ENCODE measurements at places on chromosomes 11 and 22.

- DNase-seq, result peak; percentile 30
Measured at GRCh38 chr11:70397336-70397982, 870 bp upstream of the CTTN start.

GRCh38 chr11:100687054-100687629 is at the start of gene ARHGAP42:
Gene ARHGAP42, plus strand, starts transcription at chr11:100687288. Its CDS starts 391 bp downstream, at chr11:100687679.
- DNase-seq, result peak; percentile 48

DNA sequence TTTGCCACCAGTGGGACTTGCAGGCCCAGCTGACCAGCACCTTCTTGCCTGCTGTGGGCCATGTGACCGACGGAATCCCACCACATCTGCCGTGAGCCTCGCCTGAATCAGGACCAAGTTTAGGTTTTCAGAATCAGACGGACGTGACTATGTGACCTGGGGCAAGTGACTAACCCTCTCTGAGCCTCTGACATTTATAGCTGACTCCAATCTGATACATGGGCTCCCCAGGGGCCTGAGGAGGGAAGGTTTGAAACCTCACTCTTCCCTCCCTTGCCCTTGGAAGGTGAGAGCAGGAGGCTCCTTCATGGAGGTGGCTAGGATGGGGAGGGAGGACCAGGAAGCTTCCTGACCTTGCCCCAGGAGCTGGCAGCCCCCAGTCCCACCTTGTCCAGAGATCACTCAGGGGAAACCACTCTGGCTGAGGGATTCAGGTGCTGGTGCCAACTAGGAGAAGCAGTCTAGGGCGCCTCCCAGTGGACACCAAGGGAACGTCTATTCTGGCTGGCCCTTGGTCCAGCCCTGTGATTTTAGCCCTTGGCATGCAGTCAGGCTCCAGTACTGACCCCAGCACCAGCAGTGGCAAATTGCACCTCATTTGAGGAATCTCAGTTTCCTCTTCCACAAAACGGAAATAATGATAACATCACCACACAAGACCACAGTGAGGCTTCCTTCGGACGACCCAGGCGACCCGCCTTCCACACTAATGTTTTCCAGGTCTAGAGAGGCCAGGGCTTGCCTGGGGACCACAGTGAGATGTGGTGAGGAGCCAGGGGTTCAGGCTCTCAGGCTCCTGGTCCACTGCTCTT is 47.2 kb upstream of the SYT7 start:
- DNase-seq, result peak; percentile 73

DNA sequence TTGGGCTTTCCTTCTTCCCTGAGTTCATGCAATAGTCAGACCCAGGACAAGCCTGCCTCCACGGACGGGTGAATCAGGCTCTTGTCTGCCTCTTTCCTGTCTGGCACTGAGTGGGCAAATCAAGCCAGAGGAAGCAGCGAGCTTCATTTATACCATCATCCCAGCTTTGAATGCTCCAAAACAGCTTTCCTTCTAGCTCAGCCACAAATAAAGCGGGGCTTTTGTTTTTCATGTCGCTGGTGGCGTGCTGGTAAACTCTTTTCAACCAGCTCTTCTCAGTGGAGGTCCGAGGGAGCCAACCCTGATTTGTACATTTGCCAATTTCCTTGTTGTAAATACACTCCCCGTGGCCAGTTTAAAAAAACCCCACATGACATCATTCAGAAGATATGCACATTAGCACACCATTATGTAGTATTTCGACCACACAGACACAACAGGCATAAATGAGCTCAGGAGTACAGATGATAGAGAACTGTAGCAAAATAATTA is 8.6 kb downstream of the C11orf91 start:
- DNase-seq, result peak; percentile 98

- DNase-seq, result no peak
Measured at GRCh38 chr11:73598719-73599379, 937 bp upstream of the FAM168A start.

DNA sequence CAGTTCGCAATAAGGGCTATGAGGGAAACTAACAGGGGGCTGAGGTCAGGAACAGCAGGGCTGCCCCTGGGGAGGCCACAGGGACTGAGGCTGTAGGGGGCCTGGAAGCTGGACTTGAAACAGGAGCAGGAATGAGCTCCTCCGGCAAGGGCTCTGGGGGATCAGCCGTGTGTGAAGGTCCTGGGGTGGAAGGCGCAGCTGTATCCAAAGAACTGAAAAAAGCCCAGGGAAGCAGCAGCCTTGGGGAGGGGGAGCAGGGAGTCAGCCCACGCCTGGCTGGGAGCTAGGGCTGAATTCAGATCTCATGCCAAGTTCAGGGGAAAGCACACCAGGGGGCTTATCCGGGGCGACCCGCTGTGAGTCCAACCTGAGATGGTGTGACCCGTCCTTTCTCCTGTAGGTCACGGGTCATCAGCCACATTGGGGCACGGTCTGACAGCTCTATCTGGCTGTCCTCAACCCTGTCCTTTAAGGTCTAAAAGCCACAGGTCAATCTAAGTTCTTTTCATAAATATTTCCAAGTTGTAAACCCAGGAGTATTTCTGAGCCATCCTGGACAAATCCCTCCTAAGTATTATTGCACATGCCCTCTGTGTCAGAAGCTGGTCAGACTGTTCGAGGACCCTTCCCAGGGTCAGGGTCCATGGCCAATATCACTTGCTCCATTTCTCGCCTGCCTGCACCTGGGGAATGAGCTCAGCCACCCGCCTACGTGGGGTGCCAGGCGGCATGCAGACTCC is 18.0 kb downstream of the TP53AIP1 start:
- DNase-seq, result no peak

- DNase-seq, result no peak
Measured at GRCh38 chr11:8829556-8829955, 81.4 kb upstream of the AKIP1 start.

GRCh38 chr11:85483861-85484260 is 143.3 kb downstream of the DLG2 start:
- DNase-seq, result peak; percentile 27

- DNase-seq, result no peak
Measured at GRCh38 chr11:115707180-115707905, 203.1 kb upstream of the CADM1 start.

DNA sequence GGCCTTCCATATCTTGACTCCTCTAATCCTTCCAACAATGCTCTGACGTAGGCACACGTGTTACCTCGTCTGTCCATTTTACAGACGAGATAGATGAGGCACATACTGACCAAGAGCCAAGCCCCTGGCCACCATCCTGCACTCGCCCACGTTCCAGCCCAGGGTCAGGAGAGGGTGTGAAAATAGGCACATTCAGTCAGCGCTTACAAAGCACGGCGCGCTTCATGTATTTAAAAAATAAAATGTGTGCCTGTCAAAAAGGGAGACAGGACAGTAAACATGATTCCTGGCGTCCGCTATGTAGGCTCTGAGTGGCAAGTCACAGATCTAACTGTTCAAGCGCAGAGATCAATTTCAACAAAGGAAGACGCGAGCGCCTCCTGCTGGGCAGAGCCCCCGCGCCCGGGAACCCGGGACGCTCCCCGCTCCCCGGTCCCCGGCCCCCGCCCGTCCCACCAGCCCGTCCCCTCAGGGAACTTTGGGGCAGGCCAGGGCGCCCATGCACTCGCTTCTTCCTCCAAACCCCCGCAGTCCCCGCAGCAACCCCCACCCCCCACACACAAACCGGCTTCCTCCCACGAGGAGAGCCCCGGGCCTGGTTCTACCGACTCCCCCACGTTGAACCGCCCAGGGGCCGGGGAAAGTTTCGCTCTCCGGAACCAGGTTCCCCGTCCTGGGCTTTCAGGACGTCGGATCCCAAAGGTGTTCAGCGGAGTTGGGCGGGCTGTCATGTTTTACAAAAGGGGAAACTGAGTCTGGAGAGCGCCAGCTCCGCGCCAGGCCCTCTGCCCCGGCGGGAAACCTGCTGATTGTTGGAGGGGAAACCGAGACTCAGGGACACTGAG is 10.4 kb upstream of the C1QTNF6 start:
- peak; percentile 58 for DNase-seq

DNA sequence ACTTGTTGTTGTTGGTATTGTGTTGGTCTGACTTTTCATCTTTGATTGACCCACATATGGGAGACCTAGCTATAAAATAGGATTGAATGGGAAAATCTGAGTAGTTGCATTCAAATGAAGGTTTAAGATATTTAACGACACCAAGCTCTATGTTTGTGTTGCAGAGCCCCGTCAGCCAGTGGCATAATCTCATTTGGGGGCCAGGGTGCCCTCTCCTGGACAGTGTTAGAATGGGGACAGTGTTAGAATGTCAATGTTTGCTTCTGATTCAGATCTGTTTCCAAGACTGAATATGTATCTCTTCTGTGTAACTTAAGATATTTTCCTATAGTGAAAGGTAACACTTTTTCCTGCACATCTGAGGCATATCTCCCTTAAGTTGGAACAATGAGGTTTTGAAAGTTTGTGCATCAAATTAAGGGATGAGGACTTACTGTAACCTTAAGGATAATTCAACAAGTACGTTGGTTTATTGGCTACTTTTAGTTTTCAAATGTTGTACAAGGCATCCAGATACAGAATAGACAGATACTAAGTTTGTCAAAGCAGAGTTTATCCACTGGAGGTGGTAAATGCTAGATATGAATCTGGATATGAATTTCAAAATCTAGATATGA is 5.3 kb upstream of the OR52M1 start:
- peak; percentile 29 for DNase-seq

DNA sequence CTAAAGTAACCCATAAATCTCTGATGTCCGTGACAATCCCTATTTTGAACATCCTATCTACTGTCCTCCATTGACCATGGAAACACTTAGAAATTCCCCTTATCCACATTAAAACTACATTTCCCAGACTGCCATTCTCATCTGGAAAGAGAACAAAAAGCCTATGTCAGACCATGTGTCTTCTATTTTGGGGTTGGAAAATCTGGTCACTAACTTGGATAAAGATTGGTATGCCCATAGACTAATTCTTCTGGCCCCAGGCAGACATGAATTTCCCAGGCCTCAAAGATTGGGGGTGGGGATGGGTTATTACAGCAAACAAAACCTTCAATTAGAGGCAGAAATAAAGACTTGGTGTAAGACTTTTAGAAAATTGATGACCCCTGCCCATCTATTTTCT is 30.9 kb upstream of the CREB3L1 start:
- peak; percentile 47 for DNase-seq

- no peak for DNase-seq
Measured at GRCh38 chr22:38951734-38952133, 5.7 kb upstream of the APOBEC3A start.

DNA sequence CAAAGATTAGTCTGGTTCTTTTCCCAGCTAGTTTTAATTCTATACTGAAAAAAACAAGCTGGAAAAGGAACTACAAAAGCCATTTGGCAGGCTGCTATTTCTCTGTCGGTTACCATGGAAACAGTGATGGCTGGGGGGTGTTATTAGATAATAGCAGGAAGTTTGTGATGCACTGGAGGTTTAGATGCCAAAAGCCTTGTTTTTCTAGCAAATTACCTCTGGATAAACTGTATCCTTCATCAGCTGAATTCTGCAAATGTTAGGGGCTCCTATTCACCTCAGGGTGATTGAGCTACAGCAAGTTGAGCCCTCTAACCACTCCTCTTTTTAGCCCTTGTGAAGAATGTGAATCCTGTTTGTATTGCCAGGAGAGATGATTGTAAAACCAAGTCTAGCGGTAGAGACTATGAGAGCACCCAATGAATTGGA is 25.2 kb downstream of the ALKBH3 start:
- peak; percentile 17 for DNase-seq

DNA sequence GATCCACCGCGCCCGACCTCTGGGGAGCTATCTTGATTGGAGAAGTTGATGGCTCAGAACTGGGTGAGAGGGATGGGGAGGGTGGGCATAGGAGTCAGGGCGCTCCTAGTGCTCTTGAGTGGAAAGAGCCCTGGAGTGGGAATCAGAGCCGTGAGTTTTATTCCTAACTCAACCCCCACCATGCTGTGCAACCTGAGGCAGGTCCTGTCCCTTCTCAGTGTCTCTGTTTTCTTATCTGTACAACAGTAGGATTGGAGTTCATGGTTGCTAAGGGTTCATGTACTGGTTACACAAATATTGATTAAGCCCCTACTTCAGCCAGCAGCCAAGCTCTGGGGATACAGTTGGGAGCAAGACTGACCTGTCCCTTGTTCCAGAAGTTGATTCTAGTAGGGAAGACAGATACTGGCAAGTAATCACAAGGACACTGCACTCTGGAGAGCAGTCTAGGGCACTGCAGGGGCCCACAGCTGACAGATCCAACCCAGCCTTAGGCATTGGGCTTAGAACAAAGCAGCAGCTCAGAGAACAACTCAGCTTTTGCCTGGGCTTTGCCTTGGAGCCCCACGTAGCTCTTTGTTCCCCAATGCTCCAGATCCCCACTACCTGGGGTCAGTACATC is 12.4 kb upstream of the DAGLA start:
- DNase-seq, result no peak

DNA sequence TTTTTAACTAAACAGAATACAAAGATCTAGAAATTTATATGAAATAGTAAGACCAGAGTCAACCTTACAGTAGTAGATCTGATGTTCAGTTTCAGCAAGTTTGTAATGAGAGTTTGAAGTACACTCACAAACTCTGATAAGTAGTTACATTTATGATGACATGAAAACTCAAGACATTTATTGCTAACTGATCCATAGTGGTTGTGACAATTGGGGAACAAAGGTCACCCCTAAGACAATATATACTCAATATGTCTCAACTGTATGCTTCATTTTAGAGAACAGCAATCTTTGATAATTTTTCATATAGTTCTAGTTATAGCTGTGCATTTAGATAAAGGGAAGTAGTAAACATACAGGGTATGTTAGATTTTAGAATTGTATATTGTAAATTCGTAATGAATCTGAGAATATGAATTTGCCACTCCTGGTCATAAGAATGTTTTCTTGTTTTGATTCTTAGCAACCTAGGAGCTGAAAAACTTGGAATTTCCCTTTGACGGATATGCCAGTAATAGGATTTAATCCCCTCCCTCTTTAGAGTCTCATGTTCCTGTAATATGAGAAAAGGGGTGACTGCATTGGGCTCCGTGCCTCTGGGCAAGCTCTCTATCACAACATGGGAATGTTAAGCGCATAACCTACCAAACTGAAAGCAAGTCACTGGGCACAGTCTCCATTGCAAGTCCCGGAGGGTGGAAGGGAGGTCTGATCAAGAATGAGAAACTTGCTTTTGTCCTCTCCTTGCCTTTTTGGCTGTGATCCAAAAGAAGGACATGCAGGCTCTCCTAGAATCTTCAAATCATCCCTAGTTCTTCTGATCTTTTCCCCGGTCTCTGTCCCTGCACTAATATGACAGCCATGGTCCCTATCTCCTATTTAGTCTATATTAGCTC is 11.4 kb downstream of the OR10D3 start:
- DNase-seq, result peak; percentile 1

DNA sequence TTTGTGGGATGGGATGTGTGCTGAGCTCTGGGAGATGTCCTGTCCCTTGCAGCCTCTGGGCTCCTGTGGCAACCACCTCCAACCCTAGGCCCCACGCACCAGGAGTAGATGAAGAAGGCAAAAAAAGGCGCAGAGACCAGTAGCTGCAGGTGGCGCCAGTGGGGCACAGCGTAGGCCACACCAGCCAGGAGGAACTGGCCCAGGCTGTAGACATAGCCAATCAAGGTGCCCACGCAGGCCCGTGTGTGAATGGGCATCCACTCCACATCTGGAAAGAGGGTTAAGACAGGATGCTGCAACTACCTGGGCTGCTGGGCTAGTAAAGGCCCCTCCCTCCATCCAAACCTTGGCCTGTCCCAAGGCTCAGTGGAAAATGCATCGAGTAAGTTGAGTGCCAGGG is 3.0 kb downstream of the SLC22A6 start:
- DNase-seq, result no peak
